Activated CD4-positive, alpha-beta T cell treated with anti-CD3 and anti-CD28 coated beads, Interleukin-2, amount 10 ng/mL, durations not matched to agents 7 days and 5 days (primary cell): ENCODE measurements at places on chromosomes 16 and 17.

DNA sequence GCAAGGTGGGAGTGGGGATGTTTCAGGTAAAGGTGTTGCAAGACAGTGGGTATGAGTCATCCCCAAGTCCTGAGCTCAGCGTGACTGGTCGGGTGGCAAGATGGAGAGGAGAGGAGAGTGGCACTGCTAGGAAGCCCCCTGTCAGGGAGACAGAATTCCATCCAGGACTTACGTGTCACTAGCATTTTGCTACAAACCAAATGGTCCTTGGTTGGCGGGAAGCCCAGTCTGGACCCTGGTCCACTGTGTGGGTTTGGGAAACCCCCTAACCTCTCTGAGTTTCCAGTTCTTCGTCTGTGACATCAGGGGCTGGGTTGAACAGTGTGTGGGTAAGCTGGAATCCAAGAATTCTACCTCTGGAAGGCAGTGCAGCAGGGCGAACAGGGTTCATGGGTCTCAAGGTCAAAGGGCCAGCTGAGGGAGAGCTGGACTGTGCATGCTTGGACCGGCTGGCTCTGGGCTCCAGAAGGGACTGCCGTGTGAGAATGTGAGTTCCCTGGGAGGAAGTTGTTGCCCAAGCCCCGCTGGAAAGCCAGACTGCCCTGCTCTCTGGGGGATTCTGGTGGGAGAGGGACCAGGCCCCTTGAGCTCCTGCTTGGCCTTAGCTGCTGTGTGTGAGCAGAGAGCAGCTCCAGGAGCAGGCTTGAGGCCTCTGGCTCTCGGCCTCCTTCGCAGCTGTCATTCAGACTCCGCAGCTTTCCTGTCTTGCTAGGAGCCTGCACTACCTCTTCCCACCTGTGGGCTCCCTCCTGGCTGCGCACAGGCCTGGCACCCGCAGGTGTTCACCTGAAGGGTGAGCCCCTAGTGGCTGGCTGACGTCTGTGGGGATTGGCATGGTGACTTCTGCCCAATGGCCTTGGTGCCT lies 84.6 kb downstream of the NT5M start:
- no peak for DNase-seq

GRCh38 chr17:56761387-56761786 lies 72.3 kb downstream of the C17orf67 start:
- no peak for DNase-seq

DNA sequence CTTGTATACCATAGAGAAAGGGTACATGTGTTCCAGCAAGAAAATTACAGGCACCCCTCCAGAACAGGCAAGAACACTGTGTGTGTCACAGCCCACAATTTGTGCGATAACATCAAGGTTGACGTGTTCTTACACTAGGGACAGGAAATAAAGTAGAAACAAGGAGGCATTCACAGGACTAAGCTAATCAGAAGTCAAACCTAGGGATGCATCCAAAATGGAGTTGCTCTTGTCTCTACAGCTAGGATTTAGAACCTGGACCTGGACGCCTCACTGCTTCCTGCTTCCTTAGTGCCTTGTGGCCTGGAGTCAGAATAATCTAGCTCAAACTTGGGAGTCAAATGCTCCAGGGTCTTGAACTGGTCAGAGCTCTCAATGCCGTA lies 41.3 kb downstream of the GINS3 start:
- DNase-seq, result no peak

- no peak for DNase-seq
Measured at GRCh38 chr16:86886651-86887050, 308.3 kb downstream of the FOXL1 start.

DNA sequence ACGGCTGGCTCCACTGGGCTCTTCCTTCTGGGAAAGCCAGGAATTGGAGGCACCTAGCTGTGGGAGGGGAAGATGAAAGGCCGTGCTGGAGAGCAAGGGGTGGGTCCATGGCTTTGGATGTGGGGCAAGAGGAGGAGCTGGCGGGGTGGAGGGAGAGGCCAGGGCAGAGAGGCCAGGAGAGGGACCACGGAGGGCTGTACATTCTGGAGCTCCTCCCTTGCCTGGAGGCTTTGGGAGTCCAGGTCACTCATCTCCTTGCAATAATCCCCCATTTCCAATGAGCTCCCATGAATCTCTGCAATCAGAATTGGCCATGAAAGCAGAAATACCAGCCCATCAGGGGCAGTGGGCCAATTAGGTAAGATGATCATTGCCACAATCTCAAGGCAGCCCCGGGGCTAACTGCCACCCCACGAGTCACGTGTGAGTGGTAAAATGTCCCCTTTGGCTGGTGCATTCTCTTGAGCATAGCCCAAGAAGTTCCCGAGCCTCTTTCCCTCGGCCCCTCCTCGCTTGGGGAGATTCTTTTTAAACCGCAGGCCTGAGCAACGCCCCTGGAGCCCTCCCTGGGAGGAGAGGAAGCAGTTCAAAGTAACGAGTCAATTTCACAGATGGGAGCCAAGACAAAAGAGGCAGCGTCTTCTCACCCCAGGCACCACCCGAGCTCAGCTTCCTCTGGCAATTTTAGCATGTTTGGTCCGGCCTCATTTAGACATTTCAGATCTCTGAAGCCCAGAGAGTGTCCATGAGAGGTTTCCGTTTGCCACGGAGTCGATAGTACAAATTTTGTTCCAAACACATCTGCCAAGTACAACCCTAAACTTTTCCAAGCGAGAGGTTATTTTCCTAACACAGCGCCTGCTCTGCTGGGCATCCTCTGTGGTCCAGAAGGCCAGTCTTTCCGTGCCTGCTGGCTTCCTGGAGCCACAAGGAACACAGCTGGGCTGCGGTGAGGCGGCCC lies 13.4 kb downstream of the RTN4RL1 start:
- DNase-seq, result no peak

GRCh38 chr17:50203086-50203485 lies 1.7 kb upstream of the COL1A1 start:
- DNase-seq, result no peak

- no peak for DNase-seq
Measured at GRCh38 chr16:12392585-12393091, 411.0 kb downstream of the CPPED1 start.

DNA sequence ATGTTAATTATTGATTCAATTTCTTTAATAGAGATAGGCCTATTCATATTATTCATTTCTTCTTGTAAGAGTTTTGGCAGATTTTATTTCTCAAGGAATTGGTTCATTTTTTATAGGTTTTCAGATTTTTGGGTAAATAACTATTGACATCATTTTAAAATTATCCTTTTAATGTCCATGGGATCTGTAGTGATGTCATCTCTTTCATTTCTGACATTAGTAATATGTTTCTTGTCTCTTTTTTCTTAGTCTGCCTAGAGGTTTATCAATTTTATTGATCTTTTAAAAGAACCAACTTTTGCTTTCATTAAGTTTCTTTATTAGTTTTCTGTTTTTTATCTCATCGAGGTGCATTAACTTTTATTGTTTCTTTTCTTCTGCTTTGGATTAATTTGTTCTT lies 162.6 kb downstream of the FTO start:
- DNase-seq, result no peak

GRCh38 chr17:16917671-16918394 lies 54.1 kb downstream of the TNFRSF13B start:
- DNase-seq, result no peak

DNA sequence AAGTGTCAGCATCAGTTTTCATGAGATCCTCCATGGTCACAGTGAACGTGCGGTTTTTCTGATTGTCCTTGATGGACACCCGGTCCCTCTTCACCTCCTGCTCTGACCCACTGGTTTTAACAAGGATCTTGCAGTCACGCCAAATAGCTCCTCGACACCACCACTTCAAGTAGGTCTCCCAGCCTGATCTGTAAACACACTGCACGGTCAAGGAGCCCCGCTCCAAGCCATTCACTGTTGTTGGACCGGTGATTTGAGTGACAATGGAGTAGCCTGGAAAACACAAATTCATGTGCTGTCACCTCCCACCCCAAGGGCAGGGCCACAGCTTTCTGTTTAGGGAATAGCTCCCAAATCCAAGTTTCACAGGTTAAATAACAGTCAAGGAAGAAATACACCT lies 8.2 kb downstream of the CD300LF start:
- no peak for DNase-seq

DNA sequence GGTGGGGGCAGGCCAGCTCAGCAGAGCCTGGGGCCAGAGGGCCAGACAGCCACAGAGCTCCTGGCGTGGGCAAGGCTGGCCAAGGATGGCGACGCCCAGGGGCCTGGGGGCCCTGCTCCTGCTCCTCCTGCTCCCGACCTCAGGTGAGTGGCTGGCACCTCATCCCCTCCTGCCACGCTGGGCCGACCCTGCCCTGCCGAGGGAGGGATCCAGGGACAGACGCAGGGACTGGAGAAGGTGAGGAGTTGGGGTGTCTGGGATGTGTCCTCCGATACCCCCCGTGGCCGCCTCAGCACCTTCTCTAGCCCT lies at the start of gene ADGRG3:
ADGRG3 (plus strand) TSS at position 44 of the 309 bp plus-strand sequence; CDS start at position 86, 42 bp downstream.
- DNase-seq, result no peak

DNA sequence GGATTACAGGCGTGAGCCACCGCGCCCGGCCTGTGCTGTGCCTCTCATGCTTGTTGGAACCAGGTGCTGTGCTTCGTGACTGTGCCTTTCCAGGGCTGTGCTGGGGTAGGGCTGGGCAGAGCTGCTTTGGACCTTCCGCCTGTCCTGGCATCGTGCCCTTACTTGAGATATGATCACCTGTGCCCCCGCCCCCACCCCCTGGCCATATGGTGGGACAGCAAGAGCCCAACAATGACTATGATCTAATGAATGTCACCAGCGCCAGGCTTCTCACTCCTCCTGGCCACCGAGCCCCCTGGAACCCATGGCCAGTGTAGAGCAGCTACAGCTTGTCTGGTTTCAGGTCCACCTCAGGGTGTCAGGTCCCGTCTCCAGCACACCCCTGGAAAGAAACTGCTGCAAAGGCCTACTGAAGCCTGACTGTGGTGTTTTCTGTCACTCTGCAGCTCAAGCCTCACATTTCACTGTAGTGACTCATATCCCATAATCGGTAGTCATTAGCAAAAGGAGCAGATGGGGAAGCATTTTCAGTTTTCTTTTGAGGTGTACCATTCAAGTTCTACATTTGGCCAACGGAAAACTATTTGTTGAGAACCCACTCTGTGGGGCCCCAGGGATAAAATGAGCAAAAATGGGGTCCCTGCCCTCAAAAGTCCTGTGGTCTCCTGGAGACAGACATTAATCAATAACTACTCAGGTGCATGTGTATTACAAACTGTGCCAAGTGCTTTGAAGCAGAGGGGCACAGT lies 22.1 kb downstream of the FCSK start:
- peak; percentile 24 for DNase-seq

GRCh38 chr17:8935191-8935590 lies 30.3 kb downstream of the PIK3R5 start:
- DNase-seq, result no peak

DNA sequence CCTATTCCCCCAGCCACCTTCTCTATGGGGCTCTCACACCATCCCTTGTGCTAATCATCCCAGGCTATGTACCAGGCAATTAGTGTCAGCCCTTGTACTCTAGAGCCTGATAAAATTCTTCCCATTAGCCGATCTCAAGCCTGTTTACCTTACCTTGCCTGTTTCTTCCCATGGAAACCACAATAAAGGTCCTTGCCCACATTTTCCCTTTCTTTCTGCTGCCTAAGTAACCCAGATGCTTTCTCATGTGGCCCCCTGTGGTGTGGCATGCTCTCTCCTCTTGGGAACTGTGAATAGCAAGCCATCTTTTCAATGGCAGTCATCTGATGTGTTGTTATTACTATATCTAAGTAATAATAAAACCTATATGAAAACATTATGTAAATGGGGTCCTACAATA lies 265.8 kb upstream of the ELAC2 start:
- DNase-seq, result no peak

GRCh38 chr16:77041468-77041867 lies 149.5 kb upstream of the MON1B start:
- DNase-seq, result no peak

DNA sequence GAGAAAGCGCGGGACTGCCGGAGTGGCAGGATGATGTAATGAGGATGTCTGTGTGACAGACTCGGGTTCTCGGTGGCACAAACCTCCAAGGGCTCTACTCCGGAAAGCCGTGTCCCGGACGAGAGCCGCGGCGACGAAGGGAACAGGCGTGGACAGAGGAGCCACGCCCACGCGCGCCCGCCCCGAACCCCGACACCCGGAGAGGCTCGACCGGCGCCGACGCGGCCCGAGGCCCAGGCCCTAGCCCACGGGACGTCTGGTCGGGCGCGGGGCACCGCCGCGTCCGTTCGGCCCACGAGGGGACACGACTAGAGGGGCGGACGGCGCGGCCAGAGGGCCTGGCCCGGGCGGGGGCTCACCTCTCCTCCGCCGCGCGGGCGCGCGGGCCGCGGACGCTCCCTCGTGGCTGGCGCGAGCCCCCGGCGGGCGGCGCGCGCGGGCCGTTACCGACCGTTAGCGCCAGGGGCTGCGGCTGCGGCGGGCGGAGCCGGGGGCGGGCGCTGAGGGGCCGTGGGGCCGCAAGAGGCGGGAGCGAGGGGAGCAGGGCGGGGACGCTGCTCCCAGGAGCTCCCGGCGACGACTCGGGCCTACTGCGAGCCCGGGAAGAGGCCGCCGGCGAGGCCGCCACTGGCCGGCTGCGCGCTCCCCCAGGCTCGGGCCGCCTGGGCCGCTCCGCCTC lies 2.1 kb upstream of the IRX5 start:
- peak; percentile 56 for DNase-seq

DNA sequence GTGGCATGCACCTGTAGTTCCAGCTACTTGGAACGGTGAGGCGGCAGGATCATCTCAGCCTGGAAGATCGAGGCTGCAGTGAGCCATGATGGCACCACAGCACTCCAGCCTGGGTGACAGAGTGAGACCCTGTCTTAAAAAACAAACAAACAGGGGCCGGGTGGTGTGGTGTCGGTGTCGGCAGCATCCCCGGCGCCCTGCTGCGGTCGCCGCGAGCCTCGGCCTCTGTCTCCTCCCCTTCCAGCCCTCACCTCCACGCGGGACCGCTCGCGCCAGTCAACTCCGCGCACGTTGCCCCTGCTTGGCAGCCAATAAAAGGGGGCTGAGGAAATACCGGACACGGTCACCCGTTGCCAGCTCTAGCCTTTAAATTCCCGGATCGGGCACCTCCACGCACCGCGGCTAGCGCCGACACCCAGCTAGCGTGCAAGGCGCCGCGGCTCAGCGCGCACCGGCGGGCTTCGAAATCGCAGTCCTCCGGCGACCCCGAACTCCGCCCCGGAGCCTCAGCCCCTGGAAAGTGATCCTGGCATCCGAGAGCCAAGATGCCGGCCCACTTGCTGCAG lies 204.7 kb downstream of the CDRT15L2 start:
- DNase-seq, result no peak

GRCh38 chr17:63024716-63025115 lies 58.7 kb downstream of the TANC2 start:
- DNase-seq, result no peak

- DNase-seq, result peak; percentile 37
Measured at GRCh38 chr17:80981062-80981902, 10.4 kb upstream of the CHMP6 start.

GRCh38 chr17:32931686-32932085 lies 3.7 kb downstream of the TMEM98 start:
- DNase-seq, result no peak

- no peak for DNase-seq
Measured at GRCh38 chr17:8963647-8964258, 1.8 kb downstream of the PIK3R5 start.

DNA sequence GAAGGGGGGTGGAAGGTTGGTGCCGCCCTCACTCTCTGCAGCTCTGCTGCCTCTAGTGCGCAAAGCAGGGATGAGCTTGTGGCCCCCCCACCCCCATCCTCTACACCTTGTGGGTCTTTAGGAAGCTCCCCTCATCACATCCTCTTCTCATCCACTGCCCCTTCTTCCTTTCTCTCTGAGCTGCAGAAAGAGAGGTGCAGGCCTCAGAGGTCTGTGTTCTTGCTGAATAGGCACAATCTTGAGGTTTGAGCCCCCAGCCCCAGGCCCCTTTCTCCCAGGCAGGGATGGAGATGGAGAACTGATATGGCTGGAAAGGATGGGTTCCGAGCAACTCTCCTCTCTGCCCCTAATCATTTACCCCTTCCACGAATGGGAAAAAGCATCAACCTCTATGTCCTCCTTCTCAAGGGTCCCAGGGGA lies 2.6 kb downstream of the CACNA1G start:
- DNase-seq, result no peak
